Stimulated activated CD8-positive, alpha-beta memory T cell treated with anti-CD3 and anti-CD28 coated beads, Interleukin-4, amount 100 ng/mL, for 1 hour (primary cell): ENCODE measurements at places on chromosomes 7 and 10.

DNA sequence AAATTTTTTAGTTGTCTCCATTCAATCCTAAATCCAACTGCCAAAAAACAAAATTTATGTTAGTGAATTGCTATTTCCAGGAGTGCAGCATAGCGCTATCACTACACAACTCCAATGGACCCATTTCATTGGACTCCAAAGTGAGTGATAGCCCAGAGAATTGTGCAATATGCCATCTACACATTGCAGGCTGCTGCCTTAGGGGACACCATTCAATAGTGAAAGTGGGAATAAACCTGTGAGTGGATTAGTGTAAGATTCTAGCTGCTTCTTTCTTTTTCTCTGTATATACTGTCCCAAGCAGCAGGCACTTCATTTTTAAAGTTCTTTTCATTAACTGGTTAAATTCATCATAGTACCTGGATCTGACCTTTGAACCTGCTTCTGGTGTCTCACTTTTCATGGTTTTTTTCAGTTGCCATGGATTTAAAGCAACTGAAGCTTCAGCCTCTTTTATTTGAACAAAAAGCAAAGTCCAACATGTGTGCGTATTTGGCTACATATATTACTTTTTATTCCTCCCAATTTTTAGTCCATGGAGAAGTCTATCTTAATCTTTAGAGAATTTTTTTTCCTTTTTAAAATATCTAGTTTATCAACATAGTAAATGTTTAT lies 97.3 kb downstream of the DGKB start:
- no peak for DNase-seq

- DNase-seq, result no peak
Observed at GRCh38 chr7:135353832-135354231, 120.2 kb downstream of the STRA8 start.

- DNase-seq, result no peak
Observed at GRCh38 chr7:131302876-131303707, 24.6 kb upstream of the MKLN1 start.

- no peak for DNase-seq
Observed at GRCh38 chr7:150322114-150322832, 882 bp upstream of the LRRC61 start.

- DNase-seq, result no peak
Observed at GRCh38 chr7:12519682-12520009, 50.9 kb upstream of the SCIN start.

GRCh38 chr7:93145354-93145753 lies 2.8 kb downstream of the SAMD9L start:
- DNase-seq, result no peak

GRCh38 chr7:138169441-138169851 lies 93.2 kb downstream of the AKR1D1 start:
- DNase-seq, result no peak

- DNase-seq, result no peak
Observed at GRCh38 chr7:132114411-132114810, 461.9 kb downstream of the PLXNA4 start.

DNA sequence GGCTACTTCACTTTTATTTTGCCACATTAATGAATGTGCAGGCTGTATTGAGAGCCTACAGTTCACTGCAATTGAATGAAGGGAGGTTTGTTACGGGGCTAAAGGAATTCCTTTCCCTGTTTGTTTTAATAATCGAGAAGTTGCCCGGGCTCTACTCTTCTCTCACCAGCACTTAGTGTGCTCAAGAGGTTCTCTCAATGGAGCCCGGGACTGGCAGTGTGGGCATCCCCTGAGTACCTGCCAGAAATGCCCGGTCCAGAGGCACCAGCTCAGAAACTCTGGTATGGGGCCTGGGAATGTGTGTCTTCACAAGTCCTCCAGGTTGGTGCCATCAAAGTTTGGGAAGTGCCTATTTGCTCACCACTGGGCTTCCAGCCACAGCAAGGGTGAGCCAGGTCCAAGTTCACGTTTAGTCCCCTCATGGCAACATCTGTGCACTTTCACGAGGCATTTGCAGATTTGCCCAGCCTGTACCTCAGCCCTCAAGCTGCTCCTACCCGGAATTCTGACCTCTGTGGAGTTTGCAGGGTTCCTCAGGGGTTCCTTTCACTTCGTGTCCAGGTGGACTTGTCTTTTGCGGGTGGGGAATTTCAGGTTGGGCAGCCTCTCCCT lies 622.4 kb downstream of the SDK1 start:
- DNase-seq, result no peak

DNA sequence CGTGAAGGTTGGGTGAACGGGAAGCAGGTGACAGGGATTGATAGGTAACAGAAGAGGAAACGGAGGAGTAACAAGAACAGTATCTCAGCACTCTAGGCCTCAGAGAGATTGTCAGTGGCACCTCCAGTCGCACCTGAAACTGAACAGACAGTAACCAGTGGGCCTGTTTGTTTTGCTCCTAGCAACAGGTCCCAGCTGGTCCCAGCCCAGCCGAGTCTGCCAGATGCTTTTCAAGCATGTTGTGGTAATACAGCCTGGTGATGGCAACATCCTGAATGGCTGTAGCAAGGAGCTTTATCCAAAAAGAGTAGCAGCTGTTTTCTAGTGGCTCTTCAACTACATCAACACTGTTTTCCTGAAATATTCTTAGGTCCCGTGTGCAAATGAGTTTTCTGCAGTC lies 4.7 kb downstream of the CACNB2 start:
- no peak for DNase-seq

- no peak for DNase-seq
Observed at GRCh38 chr10:7317786-7318446, 92.9 kb downstream of the SFMBT2 start.

- no peak for DNase-seq
Observed at GRCh38 chr10:127921075-127921752, 14.3 kb downstream of the PTPRE start.

GRCh38 chr10:133198621-133199487 lies 31.2 kb upstream of the UTF1 start:
- no peak for DNase-seq

- DNase-seq, result no peak
Observed at GRCh38 chr10:127993056-127993690, 86.3 kb downstream of the PTPRE start.

- no peak for DNase-seq
Observed at GRCh38 chr10:81081887-81082620, 544.4 kb downstream of the SH2D4B start.

DNA sequence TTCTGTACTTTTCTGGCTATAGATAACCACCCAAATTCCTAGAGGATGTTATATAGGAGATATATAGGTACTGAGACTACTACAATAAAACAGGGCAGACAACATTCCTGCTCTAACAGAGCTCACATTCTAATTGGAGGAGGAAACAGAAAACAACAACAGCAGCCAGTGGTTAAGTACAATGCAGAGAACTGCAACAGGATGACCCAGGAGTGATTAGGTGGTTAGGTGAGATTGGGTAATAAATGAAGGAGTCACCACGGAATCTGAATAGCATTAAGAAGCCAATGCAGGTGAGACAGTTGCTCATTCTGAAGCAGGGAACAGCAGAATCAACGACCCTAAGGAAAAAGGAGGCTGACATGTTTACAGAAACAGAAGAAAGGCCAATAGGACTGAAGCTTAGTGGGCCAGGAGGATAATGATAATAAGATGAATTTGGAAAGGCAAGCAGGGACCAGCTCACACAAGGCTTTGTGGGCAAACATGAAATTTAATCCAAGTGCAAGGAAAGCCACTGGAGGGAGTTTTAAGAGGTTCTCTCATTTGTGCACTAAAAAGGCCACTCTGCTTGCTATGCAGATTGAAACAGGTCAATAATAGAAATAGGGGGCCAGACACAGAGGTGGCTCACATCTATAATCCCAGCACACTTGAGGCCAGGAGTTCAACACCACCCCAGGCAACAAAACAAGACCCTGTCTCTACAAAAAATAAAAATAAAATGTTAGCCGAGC lies 16.9 kb upstream of the REEP3 start:
- no peak for DNase-seq

- no peak for DNase-seq
Observed at GRCh38 chr10:35234073-35234472, 102.2 kb upstream of the CCNY start.

GRCh38 chr10:118062798-118063238 lies 16.1 kb upstream of the RAB11FIP2 start:
- DNase-seq, result no peak

DNA sequence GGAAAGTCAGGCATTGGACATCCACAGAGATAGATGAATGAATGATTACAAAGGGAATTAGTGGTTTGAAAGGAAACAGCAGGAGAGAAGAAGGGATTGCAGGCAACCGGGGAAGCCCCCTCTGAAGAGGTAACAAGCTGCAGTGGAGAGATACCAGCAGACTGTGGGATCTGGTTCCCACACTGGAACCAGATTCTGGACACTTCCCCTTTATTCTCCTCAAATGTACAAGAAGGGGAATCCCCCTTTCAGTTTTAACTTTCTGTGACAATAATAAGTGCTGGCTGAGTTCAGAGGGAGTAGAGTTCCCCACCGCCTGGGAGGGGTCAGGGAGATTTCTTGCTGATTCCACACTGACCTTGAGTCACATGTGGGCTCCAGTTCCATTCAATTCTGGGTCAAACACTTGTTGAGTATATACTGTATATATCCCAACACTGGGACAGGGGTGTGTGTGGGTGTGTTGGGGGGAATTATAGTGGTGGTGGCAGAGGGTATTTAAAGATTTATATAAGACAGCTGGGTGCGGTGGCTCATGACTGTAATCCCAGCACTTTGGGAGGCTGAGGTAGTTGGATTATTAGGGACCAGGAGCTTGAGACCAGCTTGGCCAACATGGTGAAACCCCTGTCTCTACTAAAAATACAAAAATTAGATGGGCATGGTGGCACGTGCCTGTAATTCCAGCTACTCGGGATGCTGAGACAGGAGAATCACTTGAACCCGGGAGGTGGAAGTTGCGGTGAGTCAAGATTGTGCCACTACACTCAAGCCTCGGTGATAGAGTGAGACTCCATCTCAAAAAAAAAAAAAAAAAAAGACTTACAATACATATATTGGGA lies 16.5 kb upstream of the DDIT4 start:
- DNase-seq, result no peak

DNA sequence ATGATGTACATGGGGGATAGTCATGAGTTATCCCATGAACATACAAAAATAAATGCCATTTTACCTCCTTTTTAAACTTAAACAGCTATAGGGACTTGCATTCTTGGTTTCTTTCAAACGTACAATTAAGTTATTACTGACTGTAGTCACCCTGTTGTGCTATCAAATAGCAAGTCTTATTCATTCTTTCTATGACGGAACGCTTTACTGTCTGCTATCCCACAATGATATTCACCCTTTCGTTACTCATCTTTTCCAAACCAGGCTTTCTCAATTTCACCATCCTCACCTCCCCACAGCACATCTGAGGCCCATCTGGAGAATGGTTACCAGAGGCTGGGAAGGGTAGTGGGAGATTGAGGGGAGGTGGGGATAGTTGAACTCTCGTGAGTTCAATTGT lies 218.8 kb downstream of the PHF14 start:
- DNase-seq, result no peak

DNA sequence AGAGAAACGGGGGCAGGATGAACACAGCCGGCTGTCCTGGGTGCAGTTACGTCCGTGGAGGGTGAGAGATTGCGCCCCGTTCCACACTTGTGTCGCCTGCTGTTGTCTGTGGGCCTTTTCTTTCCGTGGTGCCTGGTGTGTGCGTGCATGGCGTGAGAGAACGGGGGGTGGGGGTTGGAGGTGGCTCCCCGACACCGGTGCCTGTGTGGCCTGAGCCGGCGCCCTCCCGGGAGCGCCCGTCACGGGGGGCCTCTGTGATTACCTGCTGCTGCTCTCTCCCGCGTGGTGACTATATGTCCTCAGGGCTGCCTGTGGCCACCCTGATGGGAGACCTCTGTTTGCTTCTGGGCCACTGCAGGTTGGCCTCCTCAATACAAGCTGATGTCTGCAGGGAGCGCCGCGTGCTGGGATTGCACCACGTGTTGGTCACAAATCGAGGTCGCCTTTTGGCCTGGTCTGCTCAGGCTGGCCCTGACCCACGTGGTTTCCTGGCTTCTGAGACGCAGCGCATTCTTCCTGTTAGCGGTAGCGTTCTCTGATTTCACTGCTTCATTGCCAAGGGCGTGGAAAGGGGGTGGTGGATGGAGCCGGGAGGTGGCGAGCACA lies 10.9 kb upstream of the AP5Z1 start:
- no peak for DNase-seq

DNA sequence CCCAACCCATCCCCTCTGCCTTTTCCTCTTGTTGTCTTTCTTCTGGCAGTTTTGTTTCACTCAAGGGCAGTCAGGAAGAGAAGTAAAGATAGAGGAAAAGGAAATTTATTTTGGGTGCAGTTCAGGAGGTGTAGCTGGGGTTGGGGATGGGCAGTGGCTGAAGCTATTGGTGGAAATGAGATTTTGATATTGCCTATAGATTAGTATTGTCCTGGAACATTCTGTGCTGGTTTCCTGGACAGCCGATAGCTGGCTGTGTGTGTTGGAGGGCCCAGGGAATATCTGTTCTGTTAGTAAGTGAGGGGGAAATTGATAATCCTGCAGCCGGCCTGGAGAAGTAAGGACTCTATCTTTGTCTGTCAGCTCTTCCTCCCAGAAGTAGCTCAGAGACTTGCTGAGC lies 107.8 kb downstream of the AUTS2 start:
- no peak for DNase-seq

DNA sequence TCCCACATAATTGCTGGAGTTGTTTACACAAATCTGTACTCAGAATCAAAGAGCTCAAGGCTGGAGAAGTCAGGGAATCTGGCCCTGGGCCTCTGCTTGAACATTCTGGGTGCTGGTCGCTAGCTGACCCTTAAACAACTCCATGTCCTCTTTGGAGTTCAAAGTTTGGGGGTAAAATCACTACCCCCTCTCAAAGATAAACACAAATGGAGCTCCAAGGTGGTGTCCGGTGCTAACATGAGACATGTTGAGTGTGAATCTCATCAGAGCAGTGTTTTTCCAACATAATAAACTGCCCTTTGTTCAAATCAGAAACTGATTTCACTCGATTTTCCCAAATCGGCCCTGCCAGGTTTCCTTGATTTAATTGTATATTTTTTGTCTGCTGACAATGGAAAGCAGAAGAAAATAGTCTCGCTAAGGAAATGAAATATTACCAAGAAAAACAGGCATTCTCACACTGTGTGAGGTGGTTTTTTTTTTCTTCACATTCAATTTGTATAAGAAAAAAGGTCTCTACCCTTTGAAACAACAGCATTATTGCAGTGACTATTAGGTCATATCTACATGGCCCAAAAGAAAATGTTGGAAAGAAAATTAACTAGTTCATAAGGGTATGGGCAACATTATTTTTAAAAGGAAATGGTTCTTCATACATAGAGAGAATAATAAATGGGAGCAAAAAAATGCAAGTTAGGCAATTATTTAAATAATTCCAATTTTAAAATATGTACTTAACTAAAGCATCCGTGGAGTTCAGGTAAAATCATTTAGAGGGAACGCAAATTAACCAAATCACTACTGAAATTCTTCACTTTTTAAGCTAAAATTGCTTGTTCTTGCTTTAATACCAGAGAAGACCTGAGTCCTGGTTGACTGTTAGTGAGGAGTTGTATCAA lies 56.1 kb upstream of the CAPZA2 start:
- no peak for DNase-seq

- DNase-seq, result no peak
Observed at GRCh38 chr10:72261784-72262404, 11.8 kb upstream of the DDIT4 start.

- no peak for DNase-seq
Observed at GRCh38 chr7:137657476-137658189, 189.1 kb downstream of the DGKI start.

GRCh38 chr7:45215601-45216062 lies 58.0 kb downstream of the RAMP3 start:
- DNase-seq, result no peak

GRCh38 chr7:28815928-28816373 lies 142.2 kb downstream of the TRIL start:
- DNase-seq, result no peak
